ENCODE measurements at places on chromosomes 2 and 18.

DNA sequence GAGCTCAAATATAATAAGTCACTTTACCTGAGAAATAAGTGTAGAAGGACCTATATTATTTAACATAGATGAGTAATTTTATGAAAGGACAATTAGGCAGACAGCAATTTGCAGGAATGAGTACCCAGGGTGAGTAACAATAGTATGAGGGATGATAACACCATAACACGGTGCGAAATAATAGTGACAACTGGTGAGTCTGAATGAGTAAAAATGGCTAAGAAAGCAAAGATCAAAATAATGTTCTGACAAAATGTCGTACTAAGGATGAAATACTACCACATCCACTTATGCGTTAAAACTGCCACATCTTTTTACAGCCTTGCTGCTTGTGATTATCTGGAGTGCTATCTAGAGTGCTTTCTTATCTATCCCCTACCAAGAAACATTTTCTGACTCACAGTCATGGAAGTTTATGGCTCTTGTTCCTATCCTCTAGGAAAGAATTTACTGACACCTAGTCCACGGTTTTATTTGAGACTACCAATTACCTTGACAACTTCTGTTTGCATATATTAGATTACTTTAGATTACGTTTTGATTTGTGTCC, 929.7 kb downstream of the LRP1B start:
- no peak for DNase-seq

- no peak for DNase-seq
Observed at GRCh38 chr18:21632393-21632792, 20.3 kb downstream of the SNRPD1 start.

DNA sequence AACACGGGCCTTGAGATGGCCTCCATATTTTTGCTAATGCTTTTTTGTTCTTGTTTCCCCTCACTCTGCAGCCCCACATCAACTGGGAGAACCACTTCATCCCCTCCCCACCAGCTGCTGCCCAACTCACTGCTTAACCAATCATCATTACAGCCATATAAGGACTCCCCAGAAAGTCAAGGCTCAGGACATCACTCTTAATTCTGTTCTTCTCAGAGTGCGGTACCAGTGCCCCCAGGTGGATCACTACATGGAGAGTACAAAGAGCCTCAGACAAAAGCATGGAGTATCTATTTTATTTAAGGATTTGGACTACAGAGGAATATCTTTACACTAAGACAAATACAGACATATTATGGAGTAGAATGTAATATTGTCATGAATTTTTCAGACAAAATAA, 340.6 kb downstream of the PAX3 start:
- DNase-seq: no peak

- DNase-seq: no peak
Observed at GRCh38 chr2:217267758-217268157, 407.9 kb upstream of the TNP1 start.

DNA sequence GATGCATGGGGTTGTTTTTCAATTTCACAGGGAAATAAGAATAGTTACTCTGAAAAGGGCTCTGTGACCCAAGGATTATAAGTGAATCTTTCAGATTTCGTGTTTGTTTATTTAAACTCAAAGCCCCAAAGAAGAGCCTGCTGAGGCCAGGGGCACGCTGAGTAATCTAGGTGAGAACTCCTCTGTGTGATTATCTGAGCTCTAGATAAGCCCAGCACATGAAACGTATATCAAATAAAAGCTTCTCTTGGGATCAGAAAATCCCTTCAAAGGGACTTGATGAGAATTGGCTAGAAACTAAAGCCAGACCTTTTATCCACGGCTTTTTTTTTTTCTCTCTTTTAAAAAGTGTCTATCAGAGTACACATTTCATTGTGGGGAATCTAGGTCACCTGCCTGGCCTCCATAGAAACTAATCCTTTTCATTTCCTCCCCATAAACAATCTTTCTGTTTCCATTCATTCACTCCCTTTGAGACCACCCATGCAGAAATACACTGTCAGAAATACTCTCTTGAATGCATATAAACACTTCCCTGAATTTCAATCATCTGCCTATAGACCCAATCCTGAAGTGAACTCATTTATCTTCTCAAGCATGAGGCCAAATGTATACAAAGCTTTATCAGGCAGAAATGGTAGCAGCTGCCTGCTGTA, 137.4 kb downstream of the RIT2 start:
- DNase-seq: no peak

DNA sequence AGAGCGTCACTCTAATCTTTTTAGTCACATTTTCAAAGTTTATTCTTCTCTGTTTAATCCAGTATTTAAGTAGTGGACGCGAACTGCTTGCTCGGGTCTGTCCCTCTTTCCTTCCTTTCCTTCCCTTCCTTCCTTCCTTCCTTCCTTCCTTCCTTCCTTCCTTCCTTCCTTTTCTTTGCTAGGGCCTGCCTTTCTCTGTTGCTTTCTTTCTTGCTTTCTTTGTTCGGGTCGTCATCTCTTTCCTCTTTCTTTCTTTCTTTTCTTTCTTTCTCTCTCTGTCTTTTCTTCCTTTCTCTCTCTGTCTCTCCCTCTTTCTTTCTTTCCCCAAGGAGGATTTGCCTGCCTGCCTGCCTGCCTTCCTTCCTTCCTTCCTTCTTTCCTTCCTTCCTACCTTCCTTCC, 3.0 kb upstream of the ACKR3 start:
- DNase-seq: no peak

- no peak for DNase-seq
Observed at GRCh38 chr2:129764376-129765325, 214.8 kb upstream of the RAB6C start.

GRCh38 chr2:29113027-29113686, 2.1 kb upstream of the CLIP4 start:
- no peak for DNase-seq

GRCh38 chr2:172438741-172439508, 11.5 kb downstream of the ITGA6 start:
- no peak for DNase-seq

DNA sequence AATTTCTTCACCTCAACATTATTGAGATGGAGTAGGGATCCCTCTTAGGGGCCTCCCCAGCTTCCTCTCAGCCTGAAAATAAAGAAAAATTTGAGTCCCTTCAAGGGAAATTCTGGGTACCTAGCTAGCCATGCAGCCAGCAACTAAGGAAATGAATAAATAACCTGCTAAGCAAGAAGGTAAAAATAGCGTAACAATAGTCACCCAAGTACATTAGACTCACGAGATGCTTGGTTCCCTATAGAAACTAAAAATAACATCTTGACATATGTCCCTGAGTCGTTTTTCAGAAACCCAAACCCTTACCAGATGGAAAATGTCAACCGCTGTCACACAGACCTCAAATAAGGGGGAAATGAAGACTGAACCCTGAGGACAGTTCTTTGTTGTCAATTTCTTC, 51.9 kb downstream of the CACNB4 start:
- no peak for DNase-seq

DNA sequence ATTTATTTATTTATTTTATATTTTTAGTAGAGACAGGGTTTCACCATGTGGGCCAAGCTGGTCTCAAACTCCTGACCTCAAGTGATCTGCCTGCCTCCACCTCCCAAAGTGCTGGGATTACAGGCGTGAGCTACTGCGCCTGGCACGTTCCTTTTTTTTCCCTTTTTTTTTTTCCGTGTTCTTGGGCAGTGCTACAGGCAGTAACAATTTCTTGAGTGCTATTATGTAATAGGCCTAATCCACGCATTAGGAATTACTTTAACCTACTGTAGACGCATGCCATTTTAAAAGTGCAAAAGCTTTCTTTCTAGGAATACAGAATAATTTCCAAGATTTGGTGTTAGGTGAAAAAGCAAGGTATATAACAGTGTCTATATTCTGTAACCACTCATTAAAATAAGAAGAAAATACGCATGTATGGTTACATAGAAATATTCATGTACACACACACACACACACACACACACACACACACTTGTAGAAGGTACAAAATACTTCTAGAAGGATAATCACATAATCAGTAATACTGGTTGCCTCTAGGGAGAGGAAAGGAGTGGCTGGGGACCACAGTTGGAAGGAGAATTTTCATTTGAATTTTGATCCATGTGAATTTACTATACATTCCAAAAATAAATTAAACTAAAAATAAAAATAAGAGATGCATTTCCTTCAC, 92.3 kb downstream of the METTL8 start:
- DNase-seq: no peak

GRCh38 chr2:222736301-222736700, 64.8 kb downstream of the MOGAT1 start:
- no peak for DNase-seq

DNA sequence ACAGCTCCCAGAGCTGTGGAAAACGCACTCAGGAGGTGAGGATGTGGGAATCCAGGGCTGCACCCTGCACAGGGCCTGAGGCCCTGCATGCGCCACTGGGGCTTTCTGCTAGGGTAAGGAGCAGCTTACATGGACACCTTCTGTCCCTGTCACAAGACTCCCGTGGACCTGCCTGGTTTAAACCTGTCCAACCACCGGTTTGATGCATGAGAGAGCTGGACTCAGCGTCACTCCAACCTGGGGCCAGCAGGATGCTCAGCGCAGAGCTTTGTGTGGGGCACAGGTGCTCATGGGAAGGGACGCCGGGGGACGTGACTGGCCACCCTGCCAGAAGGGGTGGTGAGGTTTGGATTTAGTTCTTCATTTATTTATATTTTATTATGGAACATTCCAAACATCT, 24.2 kb downstream of the SNORC start:
- no peak for DNase-seq

DNA sequence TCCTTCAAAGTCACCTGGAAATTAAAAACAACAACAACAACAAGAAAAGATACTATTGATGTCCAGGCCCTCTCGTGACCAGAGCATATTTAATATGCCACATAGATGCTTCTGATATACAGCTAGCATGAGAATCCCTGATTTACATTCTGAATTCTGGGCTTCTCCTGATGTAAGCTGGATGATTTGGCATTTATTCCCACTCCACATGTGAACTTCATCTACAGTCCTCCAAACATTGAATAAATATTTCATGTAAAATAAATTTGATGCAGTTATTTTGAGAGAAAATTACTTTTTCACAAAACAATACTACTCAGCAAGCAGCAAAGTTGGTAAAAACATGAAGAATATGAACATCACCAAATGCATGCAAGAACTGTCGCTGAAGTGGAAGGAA, 453.2 kb upstream of the SETBP1 start:
- no peak for DNase-seq

DNA sequence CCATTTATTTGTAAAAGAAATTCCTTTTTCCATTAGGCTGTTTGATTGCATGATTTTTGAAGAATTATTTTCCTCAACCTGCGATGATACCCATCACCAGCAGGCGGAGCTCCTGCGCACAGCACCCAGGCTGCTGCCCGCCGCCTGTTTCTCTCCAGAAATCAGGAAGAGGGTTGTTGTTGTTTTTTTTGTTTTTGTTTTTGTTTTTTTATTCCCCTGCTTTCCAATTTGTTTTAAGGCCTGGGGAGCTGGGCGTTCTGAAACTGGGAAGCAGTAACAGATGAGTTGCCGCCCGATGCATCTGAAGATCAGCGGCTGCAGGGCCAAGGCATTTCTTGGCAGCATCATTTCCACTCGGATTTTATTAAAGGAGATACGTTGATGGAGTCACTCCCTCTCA, 132.1 kb downstream of the MBP start:
- peak; percentile 34 for DNase-seq

DNA sequence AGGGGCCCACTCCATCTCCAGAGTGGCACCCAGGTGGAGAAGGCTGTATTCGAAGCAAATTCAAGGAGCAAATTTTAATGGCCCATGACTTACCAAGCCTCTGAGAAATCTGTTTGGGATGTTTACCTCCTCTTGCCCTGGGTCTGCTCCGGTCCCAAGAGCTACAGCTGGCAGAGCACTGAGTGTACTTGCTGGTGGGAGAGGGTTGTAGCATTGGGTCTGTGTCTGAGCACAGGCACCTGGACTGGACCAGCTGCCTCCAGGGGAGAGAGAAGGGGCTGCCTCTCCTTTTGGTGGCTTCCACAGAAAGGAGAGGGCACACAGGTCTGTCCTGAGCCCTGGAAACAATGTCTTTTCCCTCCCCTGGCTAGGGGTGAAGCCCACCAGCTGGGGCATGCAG, 9.8 kb downstream of the EN1 start:
- DNase-seq: no peak

DNA sequence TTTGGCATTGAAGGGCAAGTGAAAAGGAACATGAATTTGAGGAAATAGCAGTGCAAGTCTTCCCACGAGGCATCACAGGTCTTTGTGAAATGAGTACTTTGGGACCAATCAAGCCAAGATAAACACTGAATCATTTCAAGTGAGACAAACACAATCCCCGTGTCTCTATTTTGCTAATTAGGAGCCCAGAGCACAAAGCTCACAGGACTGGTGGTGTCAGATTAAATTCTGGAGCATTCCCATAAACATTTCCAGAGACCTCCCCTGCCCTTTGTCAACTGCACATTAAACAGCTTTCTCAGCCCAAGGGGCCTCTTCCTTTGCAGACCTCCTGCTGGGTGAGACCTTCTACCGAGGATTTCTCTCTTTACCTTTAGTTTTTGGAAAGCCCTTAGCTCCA, 50.7 kb downstream of the DAPL1 start:
- DNase-seq: no peak
